ENCODE measurements at places on chromosomes 5 and 9.

- no peak for DNase-seq
Measured at GRCh38 chr9:87223392-87224246, 274.0 kb upstream of the DAPK1 start.

DNA sequence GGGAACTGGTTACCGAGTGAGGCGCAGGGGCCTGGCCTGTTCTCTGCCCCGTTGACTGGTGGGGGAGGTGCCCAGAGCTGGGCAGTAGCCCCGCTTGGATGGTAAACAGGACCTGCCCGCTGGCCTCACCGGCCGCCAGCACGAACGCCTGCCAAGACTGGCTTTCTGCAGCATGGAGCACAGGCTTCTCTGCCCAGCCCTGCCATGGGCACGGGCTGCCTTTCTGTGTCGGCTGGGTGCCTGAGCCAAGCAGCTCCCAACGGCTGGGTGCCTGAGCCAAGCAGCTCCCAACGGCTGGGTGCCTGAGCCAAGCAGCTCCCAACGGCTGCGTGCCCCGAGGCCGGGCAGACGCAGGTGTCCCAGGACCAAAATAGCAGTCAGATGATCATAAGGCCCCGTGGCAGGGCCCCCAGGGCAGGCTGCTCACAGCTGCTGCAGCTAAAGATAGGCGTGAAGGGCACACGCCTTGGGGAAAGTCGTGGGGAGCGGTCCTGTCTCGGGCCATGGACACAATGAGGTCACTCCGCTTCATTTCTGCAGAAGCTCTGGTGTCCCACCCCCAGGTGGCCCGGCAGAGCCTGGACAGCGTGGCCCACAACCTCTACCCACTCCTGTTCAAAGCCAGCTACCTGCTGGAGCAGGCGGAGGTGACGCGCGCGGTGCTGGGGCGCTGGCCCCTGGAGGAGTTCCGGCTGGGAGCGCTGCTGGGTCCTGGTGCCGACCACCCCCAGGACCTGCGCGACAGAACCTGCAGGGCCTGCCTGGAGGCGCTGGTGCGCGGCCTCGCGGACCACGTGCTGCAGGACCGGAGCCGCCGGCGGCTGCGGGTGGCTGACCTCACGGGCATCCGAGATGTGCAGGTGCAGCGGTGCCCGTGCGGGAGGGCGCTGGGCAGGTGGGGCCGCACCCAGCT, at the start of gene LRRC14B:
Gene LRRC14B, plus strand, starts transcription at position 460 of the 913 bp plus-strand sequence. Its CDS starts 44 bp downstream, at position 504.
- DNase-seq, result no peak

GRCh38 chr5:44808435-44809214, at the start of gene MRPS30:
Gene MRPS30 (plus strand): TSS chr5:44808947. CDS start chr5:44808963, 16 bp downstream.
- peak; percentile 81 for DNase-seq

DNA sequence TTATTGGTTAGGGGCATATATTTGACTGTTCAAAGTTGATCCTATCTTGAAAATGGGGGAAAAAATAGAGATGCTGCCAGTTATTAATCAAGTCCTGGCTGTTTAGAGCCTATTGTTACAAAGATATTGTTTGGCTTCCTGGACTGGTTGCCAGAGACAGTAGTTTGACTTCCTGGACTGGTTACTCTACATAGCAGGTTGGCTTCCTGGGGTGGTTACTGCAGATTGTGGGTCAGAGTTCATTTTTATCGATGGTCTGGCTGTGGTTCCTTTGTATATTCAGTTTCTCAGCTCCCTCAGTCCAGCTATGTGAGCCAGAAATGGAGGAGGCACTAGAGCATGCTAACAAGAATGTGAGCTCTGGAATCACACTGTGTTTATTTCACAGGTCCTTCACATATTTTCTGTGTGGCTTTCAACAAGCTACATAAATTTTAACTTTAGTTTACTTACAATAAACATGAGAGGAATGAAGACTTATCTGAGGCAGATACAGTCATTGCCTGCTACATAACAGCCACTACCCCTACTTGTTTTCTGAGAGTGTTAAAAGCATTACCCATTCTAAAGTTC, 137.6 kb downstream of the TRPM3 start:
- no peak for DNase-seq

- DNase-seq, result no peak
Measured at GRCh38 chr5:103951776-103952175, 389.2 kb upstream of the NUDT12 start.

GRCh38 chr9:136220017-136220729, 15.2 kb upstream of the LHX3 start:
- peak; percentile 17 for DNase-seq

- no peak for DNase-seq
Measured at GRCh38 chr9:88936668-88937067, 54.6 kb upstream of the S1PR3 start.

GRCh38 chr5:151742870-151743294, 15.5 kb downstream of the ATOX1 start:
- DNase-seq, result no peak

GRCh38 chr9:135088348-135088978, 995 bp downstream of the OLFM1 start:
- DNase-seq, result no peak

DNA sequence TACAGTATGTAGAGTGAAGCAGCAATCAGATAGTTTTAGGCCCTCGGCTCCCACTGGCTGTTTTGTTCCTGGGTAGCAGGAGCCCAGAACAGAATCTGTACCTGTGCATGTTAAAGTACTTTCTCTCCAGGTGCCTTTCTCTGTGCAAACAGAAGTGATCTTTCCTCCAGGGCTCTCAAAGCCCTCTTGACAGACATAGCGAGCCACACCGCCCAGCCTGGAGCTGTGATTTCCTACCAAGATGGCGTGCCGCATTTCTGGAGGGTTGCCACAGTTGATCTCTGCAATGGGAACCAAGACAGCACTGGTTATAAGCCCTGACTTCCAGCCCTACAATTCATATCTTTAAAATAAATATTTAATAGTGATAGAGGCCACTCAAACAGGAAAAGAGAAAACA, 50.9 kb downstream of the SUSD1 start:
- no peak for DNase-seq

DNA sequence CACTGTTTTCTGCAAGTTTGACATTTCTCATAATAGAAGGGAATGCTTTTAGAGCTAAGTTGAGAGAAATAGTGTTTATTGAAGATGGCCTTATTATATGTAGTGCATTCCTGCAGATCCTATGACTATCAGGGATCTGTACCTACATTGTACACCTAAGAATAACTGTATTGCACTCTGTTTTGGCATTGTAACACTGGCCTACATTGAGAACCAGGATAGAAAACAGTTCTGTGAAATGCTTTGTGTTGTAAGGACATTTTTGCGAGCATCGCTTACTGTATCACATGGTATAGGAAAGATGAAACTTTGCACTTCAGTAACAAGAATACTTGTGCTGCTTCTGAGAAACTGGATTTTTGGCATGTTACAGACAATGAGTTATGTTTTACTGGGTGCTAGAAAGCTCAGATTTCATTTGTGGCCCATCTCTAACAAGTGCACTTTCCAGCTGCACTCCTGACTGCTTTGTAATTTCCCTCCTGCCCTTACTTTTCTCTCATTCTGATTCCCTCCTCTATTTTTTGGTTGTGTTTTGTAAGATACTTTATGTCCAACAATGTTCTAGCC, 30.6 kb downstream of the C9orf85 start:
- no peak for DNase-seq

DNA sequence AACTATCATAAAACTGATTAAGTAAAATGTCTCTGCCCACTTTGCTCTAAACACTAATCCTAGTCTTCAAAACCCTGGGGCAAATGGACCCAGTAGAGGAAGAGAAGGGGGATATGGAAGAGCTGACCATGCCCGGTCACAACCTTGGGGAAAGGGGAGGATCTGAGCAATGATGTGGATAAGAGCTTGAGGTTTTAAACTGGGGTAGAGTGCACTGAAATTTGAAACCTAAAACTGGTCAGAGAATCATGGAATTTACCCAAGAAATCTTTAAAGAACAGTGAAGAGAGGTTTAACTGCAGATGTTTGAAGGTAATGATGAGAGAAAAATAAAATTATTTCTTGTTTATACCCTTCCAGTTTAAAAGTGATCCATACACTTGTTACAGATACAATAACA, 110.8 kb downstream of the MRPS30 start:
- DNase-seq, result no peak

GRCh38 chr5:58872670-58873273, 289.9 kb downstream of the RAB3C start:
- no peak for DNase-seq

DNA sequence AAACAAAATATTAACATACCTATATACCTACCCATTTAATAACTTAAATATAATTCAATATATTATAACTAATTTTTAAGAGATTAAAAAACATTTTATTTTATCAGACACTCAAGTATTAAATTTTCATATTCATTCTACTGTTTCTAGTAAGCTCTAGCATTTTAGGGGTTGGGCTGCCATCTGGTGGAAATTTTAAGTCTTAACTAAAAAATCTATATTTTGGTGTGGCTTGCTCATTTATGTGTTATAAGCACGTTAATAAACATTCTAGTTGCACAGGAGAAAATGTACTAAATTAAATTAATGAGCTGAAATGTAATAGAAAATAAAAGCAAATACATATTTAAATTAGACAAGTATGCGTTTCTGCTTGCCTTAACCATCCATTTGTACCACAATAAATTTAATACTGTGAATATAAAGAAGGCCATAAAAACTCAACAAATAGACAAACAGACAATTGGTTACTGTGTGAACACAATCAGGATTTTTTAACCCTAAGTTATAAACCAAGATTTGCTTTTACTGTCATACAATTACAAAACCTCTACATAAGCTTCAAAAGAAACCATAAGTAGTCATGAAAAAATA, 1728.3 kb upstream of the CDH9 start:
- DNase-seq, result no peak

GRCh38 chr5:25701936-25702335, 1057.2 kb upstream of the CDH10 start:
- DNase-seq, result no peak

GRCh38 chr5:122352331-122352730, 40.3 kb downstream of the SNCAIP start:
- no peak for DNase-seq

GRCh38 chr9:613771-614347, 227.6 kb upstream of the DMRT1 start:
- DNase-seq, result no peak

- DNase-seq, result no peak
Measured at GRCh38 chr5:151110122-151110681, 29.4 kb upstream of the TNIP1 start.

DNA sequence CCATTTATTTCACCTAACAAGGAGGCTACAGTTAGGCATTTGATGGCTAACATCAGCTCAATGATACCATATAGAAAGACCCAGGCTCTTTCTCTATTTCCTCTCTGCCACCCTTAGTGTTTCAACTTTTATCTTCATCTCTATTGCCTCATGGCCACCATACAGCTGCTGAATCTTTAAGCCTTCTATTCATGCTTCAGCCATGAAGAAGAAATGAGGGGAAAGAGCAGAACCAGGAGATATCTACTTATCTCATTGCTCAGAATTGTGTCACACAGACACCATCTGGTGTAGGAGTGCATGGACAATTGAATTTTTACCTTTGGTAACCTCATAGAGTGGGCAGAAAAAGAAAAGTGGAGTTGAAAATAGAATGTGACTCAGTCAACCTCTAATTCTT, 6.7 kb downstream of the GAPT start:
- no peak for DNase-seq

- DNase-seq, result no peak
Measured at GRCh38 chr5:72722792-72723452, 93.5 kb upstream of the TNPO1 start.

DNA sequence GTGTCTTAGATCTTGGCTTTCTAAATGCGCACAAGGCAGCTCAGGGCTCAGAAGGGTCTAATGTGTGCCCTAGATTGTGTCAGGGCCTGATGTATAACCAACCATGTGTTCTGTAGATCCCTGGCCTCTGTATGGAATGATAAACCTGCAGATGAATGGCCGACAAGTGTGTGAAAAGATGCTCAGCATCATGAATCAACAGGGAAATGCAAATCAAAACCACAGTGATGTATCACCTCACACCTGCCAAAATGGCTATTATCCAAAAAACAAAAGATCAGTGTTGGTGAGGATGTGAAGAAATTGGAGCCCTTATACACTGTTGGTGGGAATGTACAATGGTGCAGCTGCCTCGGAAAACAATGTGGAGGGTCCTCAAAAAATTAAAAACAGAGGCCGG, 489.8 kb downstream of the SEMA5A start:
- no peak for DNase-seq

DNA sequence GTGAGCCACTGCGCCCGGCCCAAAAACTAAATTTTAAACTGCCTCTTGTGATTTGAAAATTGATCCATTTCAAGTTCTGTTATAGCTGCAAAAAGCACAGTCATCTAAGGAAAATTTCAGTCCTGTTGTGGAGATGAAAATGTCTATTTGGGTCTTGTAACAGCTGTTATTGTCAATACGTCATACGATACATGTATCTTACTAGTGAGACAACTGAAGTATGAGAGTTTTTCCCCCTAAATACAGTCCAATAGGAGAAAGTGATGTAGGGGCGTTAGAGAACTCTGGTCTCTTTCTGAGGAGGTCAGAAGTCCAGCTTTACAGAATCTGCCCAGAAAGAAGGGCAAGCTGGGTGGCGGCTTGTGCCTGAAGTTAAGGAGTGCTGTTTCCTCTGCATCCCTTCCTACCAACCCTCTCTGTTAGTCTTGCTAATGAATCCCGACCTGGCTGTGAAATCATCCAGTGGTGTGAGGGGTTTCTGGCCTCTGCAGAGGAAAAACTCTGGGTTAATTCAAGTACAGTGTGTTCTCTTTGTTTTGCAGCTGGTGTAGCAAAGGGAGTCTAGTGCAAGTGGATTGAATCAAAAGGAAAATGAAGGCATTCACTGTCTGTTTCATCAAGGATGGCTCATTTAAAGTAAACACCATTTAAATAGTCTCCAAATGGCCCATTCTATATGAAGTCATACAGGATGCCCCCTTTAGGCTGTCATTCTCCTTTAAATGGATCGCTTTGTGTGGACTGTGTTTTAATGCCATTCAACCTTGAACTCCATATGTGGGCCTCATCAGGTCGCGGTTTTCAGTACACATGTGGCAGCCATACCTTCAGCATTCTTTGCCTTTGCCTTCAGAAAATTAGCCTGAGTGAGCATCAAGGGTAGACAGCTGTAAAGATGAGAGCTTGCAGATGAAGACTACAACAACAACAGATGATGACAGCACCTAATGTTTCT, 59.0 kb downstream of the AOPEP start:
- DNase-seq, result no peak

- DNase-seq, result no peak
Measured at GRCh38 chr5:73448463-73449136, at the start of gene FOXD1. Gene FOXD1 (minus strand): TSS chr5:73448777. CDS start chr5:73448362, 415 bp downstream.

DNA sequence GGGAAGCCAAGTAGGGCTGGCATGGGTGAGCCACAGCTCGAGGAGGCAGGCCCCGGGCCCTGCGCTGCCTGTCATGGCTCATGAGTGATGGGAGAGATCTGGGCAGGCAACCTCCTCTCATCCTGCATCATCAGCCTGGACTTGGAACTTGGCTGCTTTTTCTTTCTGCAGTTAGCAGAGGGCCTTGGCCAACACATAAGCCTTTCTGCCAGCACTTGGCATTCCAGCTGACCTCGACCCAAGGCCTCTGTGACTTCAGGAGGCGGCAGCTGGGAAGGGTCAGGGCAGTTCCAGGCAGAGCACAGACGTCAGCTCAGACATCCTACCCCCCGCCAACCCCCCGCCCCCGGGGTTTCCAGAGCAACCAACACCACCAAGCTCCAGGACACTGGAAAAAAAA, 7.6 kb downstream of the S1PR3 start:
- no peak for DNase-seq

Measured in T-helper 22 cell (primary cell).